ENCODE measurements at places on chromosomes 7 and 10.

DNA sequence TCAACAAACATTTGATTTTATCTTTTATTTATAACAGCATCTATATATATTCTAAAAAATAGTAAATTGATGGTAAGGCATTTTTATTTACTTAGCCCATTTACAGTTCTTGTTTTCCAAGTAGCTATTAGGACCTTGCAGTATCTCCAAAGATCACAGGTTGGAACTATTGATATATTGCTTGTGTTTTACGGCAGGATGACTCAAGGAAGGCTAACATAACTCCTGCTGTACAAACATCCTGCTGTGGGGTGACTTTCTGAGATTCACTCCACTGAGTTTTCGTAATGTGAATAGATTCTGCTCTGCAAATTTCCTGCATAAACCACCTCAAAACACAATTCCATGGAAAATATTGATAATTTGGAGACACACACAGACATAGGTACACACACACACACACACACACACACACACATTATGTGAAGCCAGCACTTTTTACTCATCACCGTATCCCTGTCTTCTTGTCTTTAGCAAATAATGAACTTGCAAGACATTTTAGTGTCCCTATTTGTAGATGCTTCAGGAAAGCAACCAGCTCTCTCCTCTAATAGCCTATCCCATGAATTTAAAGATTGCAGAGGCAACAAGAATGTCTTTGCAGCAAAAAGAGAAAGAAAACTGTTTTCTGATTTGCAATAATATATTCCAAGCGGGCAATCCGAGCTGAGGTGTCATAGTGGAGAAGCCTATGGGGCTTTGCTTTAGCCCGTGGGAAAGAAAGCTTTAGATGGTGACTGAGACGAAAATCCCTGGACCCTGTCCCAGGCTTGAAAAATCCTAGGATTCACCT lies 722 bp downstream of the AGR2 start:
- no peak for DNase-seq

GRCh38 chr10:114548662-114549061 lies 109.4 kb downstream of the ABLIM1 start:
- DNase-seq: no peak

DNA sequence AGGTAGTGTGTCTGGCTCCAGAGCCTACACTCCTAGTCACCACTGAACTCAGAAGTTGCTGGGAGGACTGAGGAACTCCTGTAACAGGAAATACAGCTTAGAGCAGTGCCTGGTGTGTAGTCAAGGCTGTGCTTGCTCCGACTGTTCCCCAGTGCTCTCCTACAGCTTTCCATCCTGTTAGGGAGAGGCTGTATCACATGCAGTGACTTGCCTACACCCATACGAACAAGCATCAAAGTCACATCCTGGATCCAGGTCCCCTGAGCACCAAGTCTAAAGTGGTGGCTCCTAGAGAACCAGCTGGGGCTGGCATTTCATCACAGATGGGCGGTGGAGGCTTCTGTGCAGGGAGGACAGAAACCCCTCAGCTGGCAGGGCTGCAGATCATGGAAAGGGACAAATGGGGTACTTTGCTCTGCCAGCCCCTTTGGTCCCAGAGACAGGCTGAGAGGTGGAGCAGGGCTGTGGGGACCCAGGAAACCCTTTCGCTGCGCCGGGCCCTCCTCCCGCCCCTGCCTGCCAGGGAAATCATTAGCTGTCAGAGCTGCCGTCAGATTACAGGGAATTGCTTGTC lies 7.7 kb downstream of the ASB10 start:
- no peak for DNase-seq

DNA sequence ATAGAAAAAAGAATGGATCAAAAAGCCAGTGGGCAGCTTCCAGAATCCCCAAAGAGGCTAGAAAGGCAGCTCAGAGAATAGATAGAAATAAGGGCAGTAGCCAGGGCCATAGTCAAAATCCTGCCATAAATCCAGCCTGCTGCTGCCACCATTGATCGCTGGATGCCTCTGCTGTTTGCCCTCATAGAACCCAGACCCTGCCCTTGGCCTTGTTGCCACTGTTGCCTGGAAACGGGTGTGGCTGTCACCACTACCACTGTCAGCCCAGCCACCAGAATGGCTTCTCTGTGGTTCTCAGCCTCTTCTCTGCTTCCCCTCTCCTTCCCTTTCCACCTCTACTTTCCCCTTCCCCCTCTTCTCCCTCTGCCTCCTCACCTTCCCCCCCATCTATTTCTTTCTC lies 57.8 kb downstream of the HHEX start:
- DNase-seq: no peak

GRCh38 chr10:13703997-13704536 lies 117.3 kb downstream of the PRPF18 start:
- no peak for DNase-seq

DNA sequence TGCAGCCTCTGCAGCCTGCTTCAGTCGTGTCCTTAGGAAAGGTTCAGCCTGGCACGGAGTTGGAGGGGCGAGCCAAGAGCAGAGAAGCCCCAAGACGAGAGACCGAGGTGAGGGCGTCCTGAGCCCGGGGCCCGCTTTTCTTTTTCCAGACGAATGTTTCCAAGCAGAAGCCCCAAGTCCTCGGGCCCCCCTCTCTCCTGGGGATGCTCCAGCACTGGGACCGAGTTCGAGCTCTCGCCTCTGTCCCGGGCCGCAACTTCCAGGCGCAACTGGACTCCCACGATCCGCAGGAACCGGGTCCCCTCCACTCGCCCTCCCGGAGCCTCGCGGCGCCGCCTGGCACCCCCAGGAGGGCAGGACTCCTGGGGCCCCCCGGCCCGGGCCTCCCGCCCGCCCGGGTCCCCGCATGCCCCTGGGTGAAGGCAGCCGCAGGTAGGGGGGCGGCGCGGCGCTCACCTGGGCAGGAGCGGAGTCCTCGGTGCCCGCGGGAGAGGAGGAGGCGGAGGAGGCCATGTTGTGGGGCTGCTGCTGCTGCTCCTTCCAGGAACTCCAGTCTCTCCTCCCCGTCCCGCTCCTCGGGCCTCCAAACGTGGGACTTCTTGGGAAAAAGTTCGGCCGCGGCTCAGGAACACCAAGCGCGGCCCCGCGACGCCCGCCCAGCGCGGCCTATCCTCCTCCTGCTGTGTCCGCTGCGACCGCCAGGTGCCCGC lies 45.3 kb upstream of the CDK1 start:
- DNase-seq: peak; percentile 13

DNA sequence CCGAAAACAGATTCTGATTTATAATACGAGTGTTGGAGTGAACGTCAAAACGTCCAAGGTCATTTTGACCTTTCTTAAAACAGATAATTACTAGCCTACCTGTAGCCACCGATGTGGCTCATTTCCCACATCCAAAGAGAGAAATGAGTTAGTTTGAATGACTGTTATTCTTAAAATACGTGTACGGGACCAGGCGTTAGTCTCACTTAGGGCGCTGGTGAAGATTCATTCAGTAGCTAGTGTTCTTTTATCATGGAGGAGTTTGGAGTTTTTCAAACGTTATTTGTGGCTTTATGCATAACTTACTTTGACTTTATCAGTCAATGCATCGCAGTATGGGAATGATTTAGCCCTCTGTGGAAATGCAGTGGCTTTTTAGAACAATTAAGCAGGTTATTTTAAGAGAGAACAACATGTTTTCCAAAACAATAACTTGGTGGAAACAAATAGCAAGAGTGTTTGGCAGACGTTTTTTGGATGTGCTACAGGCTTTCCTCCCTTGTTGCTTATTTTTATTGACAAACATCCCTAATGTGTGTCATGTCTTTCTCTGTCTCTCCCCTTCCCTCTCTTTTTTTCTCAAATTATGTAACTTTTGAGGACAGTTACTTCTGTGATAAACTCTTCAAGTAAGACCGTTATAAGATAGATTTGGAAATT lies 1.6 kb downstream of the BICC1 start:
- DNase-seq: no peak

DNA sequence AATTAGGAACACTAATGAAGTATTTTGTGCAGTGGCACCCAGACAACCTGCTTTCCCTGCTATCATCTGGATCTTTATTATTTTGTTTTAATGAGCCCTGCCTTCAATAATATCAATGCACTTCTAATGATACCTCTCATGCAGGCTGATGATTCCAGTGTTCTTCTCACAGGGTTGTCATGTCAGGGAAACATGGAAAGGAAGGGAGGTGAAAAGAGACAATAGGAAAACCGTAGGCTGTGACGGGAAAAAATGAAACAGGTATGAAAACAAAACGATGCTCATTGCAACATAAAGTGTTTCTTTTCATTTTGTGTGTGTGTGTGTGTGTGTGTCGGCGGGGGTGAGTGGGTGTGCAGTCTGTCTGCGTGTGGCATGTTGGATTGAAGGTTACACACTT lies 102.6 kb upstream of the CTBP2 start:
- no peak for DNase-seq

GRCh38 chr10:70442332-70442988 lies 979 bp upstream of the NODAL start:
- no peak for DNase-seq

GRCh38 chr7:50308532-50309385 lies 4.2 kb downstream of the IKZF1 start:
- no peak for DNase-seq

GRCh38 chr7:87833130-87833529 lies 43.0 kb downstream of the SLC25A40 start:
- no peak for DNase-seq

DNA sequence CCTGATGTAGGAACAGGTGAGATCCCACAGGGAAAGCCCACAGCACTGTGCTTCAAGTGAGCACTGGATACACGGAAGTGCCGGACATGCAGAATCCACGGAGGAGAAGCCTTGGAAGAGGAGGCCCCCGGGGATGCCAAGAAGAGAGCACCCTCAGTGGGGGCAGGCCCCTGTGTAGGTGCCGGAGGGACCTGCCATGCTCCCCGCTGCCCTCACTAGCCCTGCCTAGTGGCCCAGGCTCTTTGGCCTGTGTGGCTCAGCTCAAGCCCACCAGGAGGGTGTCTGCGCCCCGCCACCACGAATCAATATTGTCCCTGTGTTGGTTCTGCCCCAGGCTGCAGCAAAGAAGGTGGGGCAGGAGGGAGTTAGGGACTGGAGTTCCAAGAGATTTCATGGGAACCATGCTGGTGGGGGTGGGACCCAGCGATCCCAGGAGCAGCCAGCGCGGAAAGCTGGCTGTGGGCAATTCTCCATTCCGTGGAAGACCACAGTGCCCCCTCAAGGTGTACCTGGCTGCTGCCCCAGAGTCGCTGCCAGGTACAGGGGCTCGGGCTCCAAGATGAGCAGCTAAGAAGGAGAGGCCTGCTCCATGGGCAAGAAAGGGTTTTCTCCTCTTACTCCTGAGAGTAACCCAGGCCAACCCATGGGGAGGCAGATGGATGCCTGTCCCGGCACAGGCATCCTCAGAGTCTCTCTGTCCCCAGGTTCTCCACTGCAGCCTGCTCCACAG lies 34.9 kb upstream of the LEP start:
- no peak for DNase-seq
